Stimulated activated naive CD8-positive, alpha-beta T cell treated with anti-CD3 and anti-CD28 coated beads, Interleukin-15, Interleukin-2, amounts not matched to agents 100 U/mL and 50 U/mL, for 24 hours (primary cell): ENCODE measurements at places on chromosomes 3 and 15.

GRCh38 chr3:194849166-194849875 is 163.6 kb downstream of the FAM43A start:
- DNase-seq = no peak

DNA sequence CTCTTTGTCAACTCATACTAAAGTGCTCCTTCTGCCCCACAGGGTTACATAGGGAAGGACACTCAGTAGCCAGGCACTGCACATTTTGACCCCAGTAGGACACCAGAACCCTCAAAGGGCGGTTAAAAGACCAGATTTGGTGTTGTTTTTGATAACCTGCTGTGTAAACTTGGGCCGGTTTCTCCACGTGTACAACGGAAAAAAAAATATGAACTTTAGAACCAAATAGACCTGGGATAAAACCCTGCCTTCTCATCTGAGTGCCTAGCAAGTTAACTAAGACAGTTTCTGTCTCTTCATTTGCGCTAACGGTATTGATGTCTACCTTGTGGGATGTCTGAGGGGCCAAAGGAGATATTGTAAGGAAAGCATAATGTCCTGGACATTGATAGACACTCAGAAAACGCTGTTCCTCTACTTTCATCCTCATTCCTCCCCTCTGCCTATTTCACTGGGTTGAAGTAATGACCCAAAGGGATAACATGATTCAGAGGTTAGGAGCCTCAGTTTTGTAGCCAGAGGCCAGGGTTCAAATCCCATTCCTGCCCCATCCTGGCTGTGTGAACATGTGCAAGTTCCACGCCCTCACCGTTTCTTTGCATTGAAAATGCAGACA is 155.9 kb upstream of the LPP start:
- no peak for DNase-seq

GRCh38 chr3:99313485-99313884 is 324.9 kb upstream of the COL8A1 start:
- no peak for DNase-seq

GRCh38 chr15:52351206-52351908 is 55.8 kb upstream of the MYO5C start:
- DNase-seq = no peak

DNA sequence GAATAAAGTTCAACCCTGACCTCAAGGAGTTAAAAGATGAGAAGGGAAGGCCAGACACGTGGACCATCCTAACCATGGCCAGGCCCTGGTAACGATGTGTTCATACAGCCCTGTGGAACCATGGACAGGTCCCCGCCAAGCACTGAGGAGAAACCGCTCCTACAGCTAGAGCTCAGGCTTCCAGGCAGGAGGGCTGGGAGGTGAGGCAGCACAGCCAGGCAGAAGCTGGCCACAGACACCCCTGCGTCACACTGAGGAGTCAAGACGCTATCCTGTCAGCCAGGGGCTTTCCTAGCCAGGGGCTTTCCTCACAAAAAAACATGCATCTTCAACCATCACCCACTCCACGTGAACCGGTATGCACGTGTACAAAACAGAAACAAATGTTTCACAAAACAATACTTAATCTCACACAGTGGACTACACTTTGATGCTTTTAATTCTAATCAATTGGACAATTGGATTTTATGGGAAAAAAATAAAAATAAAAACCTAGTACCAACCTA is 73.2 kb downstream of the TBC1D2B start:
- no peak for DNase-seq

DNA sequence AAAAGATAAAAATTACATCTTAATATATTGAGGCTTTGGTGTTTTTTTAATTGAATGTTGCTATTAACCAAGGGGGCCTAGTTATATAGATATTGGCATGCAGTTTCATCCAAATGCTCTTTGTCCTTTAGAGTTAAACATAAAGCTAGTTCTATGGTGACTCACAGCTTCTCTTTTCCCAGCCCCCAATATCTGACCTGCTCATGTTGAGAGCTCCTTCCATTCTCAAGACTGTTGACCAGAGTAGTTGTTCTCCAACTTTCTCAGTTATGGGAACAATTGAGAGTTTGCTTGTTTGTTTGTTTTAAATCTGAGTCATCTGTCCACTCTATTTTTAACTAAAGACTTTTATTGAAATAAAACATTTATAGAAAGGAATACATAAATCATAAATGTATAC is 15.8 kb upstream of the RARB start:
- no peak for DNase-seq

- no peak for DNase-seq
These were observed 82.7 kb downstream of the IL1RAP start for GRCh38 chr3:190596349-190597285.

- DNase-seq = no peak
These were observed 979.0 kb downstream of the TUSC7 start for GRCh38 chr3:117688583-117688982.

DNA sequence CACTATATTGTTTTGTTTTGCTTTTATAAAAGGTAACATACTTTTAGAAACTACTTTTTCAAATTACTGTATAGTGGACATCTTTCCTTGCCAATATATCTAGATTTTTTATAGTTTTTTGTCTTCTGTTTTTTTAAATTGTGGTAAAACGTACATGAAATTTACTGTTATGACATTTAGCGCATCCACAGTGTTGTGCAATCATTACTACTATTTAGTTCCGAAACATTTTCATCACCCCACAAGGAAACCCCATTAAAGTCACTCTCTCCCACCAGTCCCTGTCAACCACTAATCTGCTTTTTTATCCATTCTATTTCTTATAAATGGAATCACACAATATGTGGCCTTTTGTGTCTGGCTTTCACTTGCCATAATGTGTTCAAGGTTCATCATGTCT is 54.8 kb downstream of the TMEM266 start:
- no peak for DNase-seq

- DNase-seq = no peak
These were observed 40.3 kb downstream of the THBS1 start for GRCh38 chr15:39621210-39621609.

DNA sequence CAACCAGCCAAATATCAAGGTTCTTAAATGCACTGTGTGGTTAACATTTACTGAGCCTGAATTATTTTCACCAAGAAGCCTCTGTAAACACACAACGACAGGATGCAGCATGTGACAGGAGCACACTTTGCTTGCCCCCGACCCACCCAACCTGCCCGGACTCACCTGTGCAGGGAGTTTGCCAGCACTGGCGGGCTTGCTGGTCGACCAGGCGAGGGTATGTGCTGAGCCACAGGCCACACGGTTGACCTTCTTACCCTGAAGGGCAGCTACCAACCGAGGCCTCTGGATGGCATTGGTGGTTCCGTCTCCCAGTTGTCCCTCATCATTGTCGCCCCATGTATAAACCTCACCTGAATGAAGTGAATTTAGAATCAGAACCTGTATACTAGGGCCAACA is 25.7 kb upstream of the OCA2 start:
- DNase-seq = no peak

DNA sequence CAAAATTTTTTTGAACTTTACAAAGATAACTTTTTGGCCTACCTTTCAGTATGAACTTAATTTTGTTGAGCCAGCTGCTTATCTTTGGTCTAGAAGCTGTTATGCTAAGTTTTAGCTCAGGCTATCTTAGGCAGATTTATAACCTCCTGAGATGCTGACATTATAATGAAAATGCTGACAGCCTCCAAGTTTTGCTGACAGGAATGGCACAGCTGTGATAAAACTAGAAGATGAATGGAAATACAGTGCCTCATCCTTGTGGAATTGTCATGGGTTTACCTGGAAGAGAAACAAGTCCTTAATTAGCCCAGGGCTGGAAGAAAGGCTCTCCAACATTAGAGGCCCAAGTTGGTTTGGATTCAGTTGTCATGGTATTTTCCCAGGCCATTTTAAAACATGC is 123.3 kb downstream of the OXSM start:
- no peak for DNase-seq

GRCh38 chr3:64905906-64906410 is 218.2 kb upstream of the ADAMTS9 start:
- DNase-seq = no peak

GRCh38 chr3:161139686-161140085 is 34.5 kb upstream of the B3GALNT1 start:
- no peak for DNase-seq

DNA sequence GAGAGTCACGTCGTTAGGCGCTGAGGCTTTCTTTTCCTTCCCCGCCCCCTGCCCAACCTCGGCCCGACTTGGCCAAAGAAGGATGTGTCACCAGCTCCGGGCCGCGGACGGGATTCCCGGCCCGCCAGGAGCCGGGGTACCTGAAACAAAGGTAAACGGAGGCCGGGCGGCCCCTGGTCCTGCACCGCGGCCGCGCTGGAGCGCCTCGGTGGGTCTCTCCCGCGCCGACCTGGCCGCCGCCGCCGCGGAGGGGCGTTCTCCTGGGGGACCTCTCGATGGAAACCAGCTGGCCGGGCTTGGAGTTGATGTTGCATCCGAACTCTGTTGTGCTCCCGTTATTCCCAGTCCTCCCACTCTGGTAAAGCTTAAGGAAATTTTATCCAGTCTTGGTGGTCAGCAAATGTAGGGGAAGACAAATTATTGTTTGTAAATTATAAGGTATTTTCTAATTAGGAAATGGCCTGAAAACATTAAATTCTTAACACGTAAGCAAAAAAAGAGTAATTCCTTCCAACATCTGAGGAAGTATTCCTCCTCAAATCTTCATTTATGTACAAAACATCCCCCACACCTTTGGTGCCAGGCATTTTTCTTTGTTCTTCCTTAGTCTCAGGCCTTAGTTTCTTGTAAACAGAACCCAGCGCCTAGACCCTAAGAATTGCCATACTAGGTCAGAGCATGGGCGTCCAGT is 888 bp downstream of the PPP2R3A start:
- DNase-seq = no peak

DNA sequence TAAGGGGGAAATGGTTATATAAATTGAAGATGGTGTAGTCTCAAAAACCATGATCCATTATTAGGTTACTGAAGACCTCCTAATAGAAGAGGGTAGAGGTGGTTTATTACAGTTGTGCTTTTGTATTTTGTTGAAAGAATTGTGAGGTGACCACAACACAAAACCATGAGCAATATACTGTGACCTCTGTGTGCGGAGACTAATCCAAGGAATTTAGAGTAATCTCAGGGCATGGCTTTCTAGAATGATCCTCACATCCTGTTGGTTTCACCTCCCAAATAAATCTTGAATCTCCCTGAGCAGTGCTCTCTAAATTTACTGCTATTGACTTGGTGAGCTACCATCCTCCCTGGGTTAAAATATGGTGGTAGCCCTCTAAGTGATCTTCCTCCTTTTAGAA is 52.3 kb downstream of the PTPRG start:
- DNase-seq = no peak

- no peak for DNase-seq
These were observed 495.1 kb upstream of the SGO1 start for GRCh38 chr3:20680990-20681628.

GRCh38 chr15:39833515-39833981 is 50.9 kb upstream of the FSIP1 start:
- DNase-seq = no peak

DNA sequence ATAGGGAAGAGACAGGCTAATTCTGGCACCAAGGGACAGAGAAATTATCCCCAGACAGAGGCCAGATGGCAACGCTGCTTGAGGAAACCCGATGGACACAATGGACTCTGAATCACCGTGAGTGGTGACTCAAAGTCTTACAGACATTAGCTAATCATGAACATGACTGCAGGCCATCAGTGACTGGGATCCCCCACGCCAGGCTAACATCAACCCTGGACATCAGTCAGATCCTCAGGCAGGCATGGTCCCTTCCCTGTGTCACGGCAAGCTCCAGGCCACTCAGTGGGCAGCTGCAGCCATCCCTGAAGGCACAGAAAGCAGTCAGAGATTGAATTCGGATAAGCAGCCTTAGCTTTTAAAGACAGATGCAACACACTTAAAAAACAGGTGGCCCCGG is 23.8 kb upstream of the OXTR start:
- no peak for DNase-seq

DNA sequence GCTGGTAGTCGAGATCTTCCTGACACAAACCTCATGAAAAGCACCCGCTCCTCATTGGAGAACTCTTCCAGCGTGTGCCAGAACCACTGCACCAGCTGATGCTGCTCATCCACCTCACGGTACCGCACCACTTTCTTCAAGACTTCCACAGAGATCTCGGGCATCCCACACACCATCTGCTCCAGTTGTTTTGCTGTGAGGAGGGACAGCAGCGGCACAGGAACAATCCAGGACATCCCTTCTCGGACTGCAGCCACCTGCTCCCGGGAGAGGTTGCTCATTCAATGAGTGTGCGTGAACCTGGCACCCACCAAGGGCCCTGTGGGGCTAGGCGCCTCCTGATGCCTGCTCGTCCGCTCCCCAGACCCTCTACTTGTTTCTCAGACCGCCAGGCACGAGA is 15.1 kb downstream of the FBXL22 start:
- DNase-seq = no peak

GRCh38 chr15:71452893-71453292 is 337.6 kb downstream of the THSD4 start:
- DNase-seq = no peak

- DNase-seq = no peak
These were observed 41.8 kb upstream of the SETMAR start for GRCh38 chr3:4261406-4261805.

GRCh38 chr3:139546772-139547171 is 7.2 kb upstream of the RBP1 start:
- DNase-seq = no peak

GRCh38 chr3:194481103-194481502 is 5.7 kb downstream of the ATP13A3 start:
- DNase-seq = no peak

DNA sequence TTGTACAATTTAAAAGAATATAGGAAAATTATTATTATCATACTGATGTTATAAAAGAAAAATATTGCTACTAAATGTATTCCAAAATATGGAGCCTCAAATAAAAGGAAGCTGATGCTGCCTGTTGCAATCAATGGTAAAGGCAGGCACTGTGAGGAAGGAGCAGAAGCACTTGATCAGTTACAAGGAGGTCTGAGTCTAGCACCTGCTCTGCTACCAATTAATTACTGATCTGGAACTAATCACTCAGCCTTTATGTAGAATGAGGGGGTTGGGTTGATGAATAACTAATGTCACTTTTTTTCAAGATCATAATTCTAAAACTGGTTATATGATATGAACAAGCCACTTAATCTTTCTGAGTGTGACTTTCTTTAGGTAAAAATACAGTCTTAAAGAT is 5.5 kb downstream of the ADGRG7 start:
- no peak for DNase-seq

DNA sequence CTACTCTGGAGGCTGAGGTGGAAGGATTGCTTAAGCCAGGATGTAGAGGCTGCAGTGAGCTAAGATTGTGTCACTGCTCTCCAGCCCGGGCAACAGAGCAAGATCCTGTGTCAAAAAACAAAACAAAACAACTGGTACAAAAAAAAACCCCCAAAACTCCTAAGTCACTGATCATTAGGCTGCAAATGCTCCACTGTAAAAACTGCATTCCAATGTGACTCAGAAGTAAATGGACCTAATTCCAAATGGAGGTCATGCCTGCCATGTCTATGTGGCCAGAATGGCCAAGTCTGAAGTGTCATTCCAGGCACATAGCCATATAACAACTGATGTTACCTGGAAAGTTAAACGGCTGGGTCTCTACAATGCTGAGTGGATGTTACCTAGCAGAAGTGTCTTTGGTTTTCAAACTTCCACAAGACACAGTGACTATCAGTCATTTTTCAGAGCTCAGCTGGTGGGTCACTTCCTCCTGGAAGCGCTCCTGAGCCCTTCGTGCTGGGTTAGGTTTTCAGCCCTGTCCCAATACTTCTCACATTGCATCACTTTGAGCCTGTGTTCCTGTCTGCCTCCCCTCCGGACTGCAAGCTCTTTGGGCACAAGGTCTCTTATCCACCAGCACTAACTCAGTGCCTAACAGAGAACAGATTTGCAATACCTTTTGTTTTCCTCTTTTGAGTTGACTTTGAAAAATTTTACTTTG is 10.6 kb downstream of the FSTL1 start:
- DNase-seq = no peak
